HCEC 1CT (cell line): ENCODE measurements at places on chromosomes 5 and 9.

DNA sequence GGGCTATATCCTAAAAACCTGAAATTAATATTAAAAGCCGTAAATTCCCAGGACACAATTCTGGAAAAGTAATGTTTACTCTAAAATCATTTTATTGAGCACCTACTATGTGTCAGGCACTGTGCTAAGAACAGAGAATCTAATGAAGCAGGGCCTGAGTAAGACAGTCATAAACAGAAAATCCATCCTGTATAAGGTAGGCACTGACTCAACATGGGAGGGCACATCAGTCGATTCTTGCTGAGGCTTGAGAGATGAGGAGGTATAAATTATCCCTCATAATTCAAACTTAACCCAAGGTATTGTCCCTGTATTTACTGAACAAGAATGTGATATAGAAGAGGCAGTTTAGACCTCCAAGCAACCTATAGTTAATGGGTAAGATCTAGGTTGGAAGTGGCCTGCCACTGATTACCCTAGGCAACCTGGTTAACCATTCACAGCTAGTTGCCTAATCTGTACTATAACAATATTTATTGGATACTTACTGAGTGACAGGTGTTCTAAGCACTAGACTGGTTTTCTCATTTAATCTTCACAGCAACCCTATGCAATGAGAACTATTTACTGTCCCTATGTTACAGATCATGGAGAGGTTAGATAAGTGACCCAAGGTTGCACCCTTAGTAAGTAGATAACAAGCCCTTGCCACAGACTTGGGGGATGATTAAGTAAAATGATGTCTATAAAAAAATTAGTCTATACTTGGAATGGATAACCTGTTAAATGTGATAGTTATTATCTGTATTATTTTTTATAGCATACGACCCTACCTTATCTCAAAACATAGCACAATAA lies 317.7 kb downstream of the PDE4D start:
- DNase-seq, result no peak

DNA sequence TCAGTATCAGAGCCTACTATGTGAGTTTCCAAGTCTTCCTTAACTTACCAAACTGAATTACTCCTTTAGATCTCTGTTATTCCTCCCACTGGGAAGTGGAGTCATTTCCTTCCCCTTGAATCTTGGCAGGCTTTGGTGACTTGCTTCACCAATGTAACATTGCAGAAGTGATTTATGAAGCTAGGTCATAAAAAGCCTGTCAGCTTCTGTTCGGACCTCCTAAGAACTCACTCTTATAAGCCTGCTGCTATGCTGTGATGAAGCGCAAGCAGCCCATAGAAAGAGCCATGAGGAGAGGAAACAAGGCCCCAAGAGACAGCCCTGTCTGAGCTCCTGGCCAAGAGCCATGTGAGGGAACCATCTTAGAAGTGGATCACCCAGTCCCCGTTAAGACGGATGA lies 14.2 kb upstream of the FOXB2 start:
- peak; percentile 18 for DNase-seq

DNA sequence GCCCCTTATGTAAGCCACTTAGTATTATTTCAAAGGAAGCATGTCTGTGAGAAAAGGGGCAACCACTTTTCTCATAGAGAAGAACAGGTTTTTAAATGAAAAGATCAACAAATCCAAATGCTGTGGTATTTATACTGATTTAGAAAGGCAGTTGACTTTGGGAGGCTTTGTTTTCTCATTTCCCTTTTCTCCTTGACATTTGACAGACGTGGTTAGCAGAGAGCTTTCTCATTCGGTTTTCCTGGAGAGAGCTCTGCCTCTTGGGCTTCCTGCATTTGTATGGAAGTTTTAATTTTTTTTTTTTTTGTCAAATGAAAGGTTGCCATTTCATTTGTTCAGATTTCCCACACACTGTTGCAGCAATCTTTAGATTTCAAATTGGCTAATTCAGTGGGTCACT lies 62.5 kb downstream of the EXOSC2 start:
- no peak for DNase-seq

DNA sequence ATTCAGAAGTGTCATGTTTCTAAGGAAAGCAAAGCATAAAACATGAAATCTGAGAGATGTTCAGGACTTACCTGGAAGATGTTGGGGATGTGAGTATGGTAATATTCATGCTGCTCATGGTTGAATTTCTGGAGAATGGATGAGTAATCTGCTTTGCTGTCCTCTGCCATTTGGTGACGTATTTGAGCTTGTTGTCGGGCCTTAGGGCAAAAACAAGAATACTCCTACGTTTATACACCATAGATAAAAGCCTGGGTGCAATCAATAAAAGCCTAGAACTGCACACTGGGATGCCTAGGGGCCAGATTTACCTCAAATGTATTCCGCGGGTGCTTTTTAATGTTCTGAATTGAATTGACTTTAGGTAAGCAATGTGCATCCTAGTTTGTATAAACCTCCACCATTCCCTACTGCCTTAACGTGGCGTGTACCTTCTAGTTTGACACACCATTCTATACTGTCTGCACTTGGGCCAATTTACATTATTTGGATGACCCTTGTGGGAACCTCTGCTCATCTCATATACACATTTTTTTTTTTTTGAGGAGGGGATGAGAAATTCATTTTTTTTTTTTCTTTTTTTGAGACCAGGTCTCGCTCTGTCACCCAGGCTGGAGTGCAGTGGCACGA lies 94.4 kb downstream of the USP20 start:
- DNase-seq, result no peak

DNA sequence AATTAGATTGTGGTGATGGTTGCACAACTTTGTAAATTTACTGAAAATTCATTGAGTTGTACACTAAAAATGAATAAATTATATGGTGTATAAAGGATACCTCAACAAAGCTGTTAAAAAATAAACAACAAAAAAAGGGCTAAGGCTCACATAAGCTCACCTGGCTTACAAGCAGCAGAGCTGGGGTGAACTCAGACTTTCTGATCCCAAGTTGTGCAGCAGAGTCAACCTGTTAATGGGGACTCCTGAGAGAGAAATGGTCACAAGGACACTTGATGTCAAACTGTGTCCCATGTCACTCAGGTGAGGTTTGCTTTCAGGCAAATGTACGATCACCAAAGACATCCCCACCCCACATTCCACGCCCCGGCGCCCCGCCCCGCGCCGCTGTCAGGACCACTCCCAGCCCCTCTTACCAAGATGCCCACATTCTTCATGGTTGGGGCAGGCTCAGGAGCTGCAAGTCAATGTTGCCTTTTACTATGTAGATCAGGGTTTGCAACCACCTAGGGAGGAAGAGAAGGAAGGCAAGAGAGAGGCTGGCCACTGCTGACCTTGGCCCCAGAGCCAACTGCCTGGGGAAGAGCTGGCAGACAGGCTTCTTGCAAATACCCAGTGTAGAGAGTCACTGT lies 22.4 kb upstream of the SLC36A1 start:
- no peak for DNase-seq

GRCh38 chr9:5840788-5841187 lies 7.9 kb upstream of the ERMP1 start:
- no peak for DNase-seq
